ENCODE measurements at places on chromosomes 3 and 15.

DNA sequence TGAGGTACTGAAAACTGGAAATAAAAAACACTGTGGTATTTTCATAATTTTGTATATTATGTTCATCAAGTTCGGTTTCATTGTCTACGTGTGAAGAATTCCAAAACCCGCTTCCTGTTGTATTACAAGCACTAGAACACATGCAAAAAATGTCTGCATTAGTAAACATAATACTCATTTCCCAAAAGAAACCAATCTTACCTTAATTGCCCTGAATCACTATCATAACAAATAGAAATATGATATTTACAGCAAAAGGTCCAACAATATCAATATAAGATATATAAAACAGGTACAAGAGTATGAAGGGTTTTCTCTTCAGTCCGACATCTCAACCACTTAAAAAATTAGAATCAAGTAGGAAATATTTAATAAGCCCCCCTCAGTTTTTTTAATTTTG is 26.3 kb upstream of the GP5 start:
- no peak for DNase-seq

- DNase-seq = no peak
These were observed 52.9 kb downstream of the RYK start for GRCh38 chr3:134197681-134198261.

DNA sequence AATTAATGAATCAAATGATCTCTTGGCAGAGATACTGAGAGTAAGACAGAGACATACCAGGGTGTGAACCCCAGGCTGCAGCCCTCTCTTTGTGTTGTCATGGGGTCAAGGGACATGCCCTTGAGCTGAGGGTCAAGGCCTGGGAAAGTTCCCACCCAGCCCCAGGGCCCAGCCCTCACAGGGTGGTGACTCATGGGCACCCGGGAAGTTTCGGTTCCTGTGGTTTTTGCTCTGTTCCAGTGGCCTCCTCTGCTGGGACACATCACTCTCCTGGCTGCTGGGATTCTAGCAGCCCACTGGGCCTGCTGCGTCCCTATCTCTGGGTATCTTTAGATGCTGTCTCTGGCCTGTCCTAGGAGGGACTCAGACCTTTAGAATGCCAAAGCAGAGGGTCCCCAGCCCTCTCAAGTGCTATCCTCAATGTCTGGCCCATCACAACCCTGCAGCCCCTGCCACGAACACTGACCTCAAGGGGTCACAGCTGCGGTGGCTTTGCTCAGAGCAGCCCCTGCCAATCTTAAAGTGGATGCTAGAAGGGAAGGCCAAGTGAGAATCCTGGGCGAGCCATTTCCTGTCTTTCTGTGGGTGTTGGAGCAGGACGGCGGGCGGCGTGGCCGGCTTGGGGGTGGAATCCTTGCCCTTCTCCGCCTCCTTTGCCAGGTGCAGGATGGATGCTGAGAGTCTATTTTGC is 148.4 kb upstream of the TLE3 start:
- no peak for DNase-seq

- no peak for DNase-seq
These were observed 11.9 kb downstream of the RAP2B start for GRCh38 chr3:153173758-153174516.

GRCh38 chr3:120448756-120449155 is 2.0 kb downstream of the FSTL1 start:
- no peak for DNase-seq

- DNase-seq = no peak
These were observed 98.2 kb downstream of the TMEM108 start for GRCh38 chr3:133136114-133137041.

DNA sequence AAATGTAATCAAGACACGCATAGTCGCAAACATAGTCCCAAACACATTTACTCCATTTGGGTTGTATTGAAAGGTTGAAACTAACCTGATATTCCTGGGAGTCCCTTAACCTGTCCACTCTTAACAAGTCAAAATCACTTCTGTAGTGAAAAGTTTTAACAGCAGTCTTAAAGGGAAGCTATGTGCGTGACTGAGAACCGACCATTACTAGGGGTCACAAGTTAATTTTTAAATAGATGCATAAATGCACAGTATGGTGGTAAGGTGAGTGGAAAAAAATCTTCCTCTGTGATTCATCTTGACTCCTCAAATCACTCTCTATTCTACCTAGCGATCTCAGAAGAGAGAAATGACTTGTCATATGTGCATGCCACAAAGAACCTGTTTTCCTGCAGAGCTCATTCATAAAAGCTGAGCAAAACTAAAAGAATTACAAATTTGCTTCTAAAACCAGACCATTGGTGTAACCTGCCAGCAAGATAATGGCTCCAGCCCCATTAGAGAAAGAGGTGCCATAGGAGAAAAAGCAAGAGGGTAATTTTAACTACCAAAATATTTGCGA is 4.8 kb downstream of the GPR15 start:
- no peak for DNase-seq

- no peak for DNase-seq
These were observed 116.6 kb downstream of the ST8SIA2 start for GRCh38 chr15:92510163-92510882.

DNA sequence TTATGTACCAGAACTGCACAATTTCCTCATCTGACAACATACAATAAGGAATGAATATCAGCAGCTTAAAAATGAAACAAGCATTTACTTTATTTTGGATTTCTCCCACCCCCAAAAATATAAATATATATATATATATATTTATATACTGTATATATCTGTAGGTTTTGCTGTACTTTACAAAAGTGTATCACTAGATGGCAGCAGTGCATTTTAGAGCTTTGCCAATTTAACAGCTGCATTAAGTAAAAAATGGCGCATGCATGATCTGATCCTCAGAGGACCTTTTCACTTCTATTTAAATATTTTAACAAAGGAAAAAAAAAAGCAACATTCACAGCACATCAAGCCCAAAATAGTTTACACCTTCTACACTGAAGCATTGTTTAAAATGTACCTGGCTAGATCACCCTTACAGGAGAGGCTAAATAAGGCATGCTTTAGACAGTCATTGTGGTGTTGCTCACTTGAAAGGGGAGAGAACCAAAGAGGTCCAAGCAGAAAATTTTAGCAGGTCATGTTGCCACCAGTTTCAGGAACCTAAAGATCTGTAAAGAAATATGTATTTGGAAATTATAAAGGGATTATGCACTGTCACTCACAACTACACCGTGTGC is 72.6 kb downstream of the NPTN start:
- no peak for DNase-seq

- no peak for DNase-seq
These were observed 19.8 kb upstream of the RAB7A start for GRCh38 chr3:128706086-128706615.

- peak; percentile 23 for DNase-seq
These were observed 1.4 kb downstream of the MBNL1 start for GRCh38 chr3:152269831-152270734.

- DNase-seq = no peak
These were observed 135.5 kb upstream of the COL8A1 start for GRCh38 chr3:99502871-99503270.

DNA sequence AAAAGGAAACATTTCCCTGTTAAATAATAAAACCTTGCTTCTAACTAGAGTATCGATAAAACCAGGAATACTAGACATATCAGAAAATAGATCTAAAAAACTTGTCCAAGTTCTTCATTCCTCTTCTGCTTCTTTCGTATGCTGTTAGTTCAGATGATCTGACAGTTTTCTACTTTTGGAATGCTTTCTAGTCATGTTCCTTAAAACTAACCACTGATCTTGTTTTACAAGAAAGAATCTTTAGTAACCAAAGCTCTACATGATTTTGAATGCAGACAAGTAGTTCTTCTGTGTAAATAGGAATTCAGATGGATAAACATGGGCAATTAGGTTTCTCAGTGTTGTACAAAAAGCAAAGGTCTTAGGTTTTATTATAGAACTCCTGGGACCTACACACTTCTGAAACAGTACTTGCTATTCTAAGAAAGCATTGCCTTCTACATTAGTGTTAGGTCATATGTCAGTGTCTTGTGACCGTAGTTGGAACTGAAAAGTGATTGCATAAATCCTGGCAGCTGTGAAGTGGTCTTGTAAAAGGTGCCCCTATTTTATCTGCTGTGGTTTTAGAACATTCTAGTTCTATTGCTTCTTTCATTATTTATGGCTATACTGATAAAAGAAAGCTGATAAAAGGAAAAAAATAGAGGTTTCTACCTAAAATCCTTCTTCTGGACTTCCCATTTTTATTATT is 40.7 kb downstream of the SNRK start:
- DNase-seq = no peak

DNA sequence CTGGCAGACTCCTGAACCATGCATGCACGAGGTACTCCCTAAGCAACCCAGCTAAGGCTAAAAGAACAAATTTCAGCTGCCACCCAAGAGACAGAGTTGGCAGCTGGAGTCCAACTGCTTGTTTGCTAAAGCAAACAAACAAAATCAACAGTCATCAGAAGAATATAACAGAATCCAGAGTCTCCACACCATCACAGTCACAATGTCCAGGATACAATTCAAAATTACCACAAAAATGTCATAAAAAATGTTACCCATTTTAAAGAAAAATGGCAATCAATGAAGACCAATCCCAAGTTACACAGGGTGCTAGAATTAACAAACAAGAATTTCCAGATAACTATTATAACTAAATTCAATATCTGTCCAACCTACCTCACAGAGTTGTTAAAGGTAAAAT is 42.9 kb downstream of the RFTN1 start:
- DNase-seq = no peak

DNA sequence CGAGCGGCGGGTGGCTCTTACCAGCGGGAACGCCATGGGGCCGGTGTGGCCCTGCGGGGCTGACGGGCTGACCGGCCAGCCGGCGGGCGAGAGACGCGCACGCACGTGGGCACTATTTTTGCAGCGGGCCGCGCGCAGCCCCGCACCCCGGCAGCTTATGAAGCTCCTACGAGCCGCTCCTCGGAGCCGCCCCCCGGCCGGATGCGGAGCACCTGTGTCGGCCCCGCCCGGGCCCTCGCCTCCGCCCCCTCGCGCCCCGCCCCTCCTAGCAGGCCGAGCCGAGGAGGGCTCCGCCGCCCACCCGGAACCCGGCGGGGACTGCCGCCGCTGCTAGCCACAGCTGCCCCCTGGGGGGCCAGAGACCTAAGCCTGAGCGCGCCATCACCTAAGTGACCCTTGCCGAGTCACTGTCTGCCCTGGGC is 683 bp upstream of the CPEB1 start:
- no peak for DNase-seq

GRCh38 chr3:134496471-134497071 is 10.7 kb downstream of the CEP63 start:
- DNase-seq = no peak

- no peak for DNase-seq
These were observed 189.7 kb downstream of the PDZRN3 start for GRCh38 chr3:73435055-73435454.

DNA sequence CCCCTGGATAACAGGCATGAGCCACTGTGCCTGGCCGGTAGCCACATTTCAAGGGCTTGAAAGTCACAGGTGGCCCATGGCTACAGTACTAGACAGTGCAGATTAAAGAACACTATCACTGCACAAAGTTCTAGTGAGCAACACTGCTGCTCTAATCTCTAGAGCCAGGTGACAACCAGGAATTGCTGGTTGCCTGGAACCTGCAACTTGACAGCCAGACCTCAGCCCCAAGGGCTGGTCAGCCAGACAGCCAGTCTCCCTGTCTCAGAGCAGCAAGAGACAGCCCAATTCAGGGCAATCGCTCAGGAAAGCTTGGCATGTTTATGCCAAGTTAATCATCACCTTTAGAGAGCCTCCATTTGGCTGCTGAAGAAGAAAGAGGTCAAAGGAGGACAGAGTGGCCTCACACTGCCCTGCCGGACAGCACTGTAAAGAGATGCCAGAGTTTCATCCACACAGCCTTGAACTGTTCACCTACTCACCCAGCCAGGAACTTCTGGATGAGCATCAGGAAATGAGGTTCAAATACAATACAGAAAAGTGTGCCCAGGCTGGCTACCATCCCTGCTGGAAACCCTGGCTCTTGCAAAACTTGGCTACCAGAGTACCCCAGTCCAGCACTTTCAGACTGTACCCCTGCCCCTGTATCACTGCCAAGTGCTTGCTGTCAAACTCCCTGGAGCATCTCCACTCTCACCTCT is 6.0 kb downstream of the CCDC12 start:
- no peak for DNase-seq

DNA sequence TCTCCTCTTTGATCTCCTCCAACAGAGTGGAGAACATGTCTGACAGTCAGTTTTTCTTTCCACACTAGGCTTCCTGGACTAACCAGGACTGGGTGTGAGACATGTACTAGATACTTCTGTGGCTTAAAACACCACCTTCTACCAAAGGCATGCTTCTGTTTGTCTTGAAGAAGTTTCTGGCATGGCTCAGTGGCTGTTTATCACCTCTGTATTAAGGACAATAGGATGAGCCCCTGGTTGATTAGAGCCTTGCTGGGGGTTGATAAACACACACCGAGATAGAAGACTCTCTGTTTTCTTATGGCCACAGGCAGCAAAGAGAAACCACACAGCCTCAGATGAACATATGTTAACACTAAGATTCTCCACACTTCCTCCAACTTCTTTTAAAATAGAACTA is 40.5 kb downstream of the SV2B start:
- no peak for DNase-seq

DNA sequence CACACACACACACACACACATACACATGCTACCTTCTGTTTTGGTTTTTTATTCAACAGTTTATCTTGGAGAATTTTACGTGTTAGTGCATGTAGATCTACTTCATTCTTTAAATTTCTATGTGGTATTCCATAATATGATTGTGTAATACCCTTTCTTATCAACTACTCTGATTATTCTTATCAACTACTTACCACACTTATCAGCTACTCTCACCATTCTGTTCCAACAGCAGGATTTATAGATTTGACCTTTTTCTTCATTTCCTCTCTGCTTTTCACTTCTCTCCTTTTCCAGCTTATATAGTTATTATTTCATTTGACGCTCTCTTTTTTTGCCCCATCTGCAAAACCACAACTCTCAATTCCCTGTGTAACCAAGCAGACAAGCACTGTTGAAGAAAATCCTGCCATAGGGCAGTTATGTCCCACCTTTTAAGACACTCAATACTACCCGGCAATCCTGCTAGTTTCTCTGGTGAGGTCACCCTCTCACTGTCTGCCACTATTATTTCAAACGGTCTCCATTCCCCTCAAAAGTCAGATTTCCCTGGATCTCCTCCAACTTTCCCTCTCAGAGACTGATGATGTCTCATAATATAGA is 56.9 kb upstream of the SATB1 start:
- no peak for DNase-seq

All from NCI-H187 treated with DMSO at 0.1 percent for 48 hours (cell line).